ENCODE measurements at places on chromosomes 1 and 21.

- DNase-seq = no peak
Observed at GRCh38 chr1:202112859-202113689, 9.6 kb upstream of the GPR37L1 start.

DNA sequence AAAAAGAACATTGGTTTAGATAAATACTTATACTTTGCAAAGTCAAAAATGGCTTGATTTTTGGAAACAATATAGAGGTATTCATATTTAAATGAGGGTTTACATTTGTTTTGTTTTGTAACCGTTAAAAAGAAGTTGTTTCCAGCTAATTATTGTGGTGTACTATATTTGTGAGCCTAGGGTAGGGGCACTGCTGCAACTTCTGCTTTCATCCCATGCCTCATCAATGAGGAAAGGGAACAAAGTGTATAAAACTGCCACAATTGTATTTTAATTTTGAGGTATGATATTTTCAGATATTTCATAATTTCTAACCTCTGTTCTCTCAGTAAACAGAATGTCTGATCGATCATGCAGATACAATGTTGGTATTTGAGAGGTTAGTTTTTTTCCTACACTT is 65.3 kb upstream of the SAMD13 start:
- DNase-seq = no peak

DNA sequence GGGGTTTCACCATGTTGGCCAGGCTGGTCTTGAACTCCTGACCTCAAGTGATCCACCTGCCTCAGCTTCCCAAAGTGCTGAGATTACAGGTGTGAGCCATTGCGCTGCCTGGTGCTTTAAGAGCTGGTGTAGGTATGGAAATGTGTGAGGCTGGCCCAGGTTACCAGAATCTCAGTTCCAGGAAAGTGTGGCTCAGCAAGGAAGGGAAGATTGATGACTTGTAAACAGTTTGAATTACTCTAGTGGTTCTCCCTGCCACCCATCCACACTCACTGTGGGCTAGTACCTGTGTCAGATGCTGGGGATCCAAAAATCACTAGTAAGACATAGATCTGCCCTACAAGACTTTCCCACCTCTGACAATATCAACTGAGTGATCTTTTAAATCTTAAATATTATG is 34.5 kb upstream of the SLC35D1 start:
- DNase-seq = no peak

DNA sequence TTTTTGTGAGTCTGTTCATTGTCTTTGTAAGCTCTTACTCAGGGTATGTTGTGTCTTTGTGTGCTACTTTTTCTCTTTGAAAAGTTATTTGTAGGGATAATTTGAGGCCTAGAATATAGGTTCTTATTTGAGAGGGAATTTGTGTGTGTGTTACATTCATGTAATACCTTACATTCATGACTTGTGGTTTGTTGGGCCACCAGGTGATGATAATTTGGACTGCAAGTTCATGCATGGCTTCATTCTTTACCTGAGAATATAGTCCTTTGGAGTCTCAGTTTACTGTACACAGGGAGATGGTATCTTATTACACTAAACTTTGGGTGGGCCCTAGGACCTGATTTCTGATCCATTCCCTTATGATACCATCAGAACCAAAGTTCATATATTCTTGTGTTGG is 51.8 kb upstream of the FASLG start:
- no peak for DNase-seq

GRCh38 chr1:29591601-29592260 is 355.4 kb downstream of the PTPRU start:
- no peak for DNase-seq
